HepG2 (cell line): ENCODE measurements at places on chromosomes 3 and 15.

DNA sequence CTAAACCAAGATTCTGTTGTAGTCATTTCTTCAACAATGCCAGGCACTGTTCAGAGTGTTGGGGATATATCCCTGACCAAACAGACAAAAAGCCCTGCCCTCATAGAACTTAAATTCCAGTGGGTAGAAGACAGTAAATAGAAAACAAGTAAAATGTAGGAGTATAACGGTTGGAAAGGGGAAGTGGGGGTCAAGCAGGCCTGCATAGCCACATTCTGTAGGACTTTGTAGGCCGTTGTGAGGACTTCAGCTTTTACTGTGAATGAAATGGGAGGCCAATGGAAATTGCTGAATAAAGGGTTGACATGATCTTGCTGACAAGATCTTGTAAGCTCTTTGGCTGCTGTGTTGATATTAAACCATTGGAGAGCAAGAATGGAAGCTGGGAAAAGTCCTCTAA is 1.8 kb downstream of the MRPS11 start:
- H3K4me3 ChIP-seq, result no peak overlapping the region
- peaks cover 40% of the 10 kb centered on the region for H3K4me1 ChIP-seq
- peaks cover 17% of the 10 kb centered on the region for H3K36me3 ChIP-seq
- H3K27ac ChIP-seq, result no peak overlapping the region
- H3K27me3 ChIP-seq, result no peaks in the 10 kb centered on the region
- DNase-seq, result no peak

DNA sequence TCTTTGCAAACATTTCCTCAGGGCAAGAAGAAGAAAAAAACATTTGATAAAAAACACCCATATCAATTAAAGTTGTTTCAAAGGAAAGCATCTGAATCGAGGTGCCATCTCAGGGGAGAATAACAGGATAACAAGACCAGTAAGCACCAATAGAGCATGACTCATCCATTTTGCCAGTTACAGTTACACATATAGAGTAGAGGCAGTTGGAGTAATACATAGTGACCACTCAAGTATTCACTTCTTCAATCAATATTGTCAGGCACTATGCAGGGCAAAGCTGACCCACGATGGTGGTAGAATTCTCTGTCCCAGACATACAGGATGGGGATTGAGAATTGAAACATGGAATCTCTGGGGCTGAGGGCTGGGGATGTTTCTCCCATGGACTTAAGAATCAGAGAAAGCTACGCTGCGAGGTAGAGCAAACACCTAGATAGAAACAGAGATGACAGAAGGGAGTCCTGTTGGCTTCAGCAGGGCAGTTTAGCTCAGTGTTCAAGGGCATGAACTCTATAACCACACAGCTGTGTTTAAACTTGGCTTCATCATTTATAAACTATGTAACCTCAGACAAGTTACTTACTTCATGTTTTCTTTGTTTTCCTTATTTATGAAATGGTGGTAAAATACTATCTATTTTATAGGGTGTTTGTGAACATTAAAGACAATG is 186.4 kb upstream of the NANOGP8 start:
- H3K4me3 ChIP-seq, result no peak overlapping the region
- peaks cover 11% of the 10 kb centered on the region; the same call in 1 of the 2 replicates for H3K4me1 ChIP-seq
- H3K27ac ChIP-seq, result peak overlapping the region; percentile 42
- H3K27me3 ChIP-seq, result no peaks in the 10 kb centered on the region
- no peaks in the 10 kb centered on the region for H3K36me3 ChIP-seq

DNA sequence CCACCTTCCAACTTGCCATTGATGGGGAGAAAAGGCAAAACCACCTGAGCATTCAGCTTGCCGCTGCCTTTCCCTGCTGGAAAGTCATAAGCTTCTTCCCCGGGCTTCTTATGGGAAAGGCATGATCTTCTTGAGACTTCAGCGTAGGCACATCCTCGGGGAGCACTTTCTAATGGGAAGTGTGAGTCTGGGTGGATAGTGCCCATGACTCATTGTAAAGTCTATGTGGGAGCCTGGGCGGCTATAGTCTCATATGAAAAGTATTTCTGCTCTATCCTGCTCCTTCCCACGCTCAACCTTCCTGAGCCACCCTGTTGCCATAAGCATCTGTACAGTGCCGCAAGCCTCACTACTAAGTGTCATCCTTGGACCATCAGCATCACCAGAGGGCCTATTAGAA is 309.9 kb upstream of the THBS1 start:
- no peaks in the 10 kb centered on the region for H3K36me3 ChIP-seq
- H3K4me3 ChIP-seq, result no peak overlapping the region
- H3K27me3 ChIP-seq, result no peaks in the 10 kb centered on the region
- H3K4me1 ChIP-seq, result peaks cover 85% of the 10 kb centered on the region
- H3K27ac ChIP-seq, result no peak overlapping the region

DNA sequence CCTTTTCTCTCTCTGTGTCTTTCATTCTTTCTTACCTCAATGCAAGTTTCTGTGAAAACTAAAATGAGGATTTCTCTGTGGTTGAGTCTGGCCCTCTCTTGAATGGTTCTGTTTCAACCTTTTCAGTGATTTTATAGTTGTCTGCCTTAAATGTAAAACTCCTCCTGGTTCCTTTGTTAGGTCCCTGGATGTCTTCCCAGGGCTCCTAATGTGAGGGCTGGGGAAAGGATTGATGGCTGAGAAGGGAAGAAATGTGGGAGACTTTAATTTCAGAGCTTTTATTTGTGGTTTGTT is 90.6 kb upstream of the GRM7 start:
- H3K4me3 ChIP-seq, result no peak overlapping the region
- DNase-seq, result no peak
- no peaks in the 10 kb centered on the region for H3K27me3 ChIP-seq
- H3K4me1 ChIP-seq, result no peaks in the 10 kb centered on the region
- no peak overlapping the region for H3K27ac ChIP-seq

DNA sequence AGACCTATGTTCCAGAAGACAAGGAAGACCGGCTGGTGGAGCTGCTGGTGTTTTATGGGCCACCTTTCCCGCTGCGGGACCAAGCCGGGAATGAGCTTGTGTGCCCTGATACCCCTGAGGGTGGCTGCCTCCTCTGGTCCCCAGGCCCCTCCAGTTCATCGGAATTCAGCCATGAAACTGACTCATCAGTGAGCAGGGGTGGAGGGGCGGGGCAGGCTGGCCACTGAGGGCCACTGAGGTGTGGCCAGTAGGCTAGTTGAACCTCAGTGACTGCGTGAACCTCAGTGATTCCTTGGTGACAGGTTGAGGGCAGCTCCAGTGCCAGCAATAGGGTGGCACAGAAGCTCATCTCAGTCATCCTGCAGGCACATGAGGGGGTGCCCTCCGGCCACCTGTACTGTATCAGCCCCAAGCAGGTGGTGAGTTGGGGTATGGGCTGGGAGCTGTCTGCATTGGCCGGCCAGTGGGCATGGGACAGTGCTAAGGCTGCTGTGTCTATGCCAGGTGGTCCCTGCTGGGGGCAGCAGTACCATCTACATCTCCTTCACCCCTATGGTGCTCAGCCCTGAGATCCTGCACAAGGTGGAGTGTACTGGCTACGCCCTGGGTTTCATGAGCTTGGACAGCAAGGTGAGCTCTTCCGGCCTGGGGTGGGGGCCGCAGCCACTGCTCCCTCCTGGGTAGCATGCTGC is 20.3 kb downstream of the ACAA1 start:
- peaks cover 18% of the 10 kb centered on the region for H3K36me3 ChIP-seq
- H3K27ac ChIP-seq, result no peak overlapping the region
- DNase-seq, result no peak
- peaks cover 19% of the 10 kb centered on the region for H3K27me3 ChIP-seq
- no peak overlapping the region for H3K4me3 ChIP-seq

DNA sequence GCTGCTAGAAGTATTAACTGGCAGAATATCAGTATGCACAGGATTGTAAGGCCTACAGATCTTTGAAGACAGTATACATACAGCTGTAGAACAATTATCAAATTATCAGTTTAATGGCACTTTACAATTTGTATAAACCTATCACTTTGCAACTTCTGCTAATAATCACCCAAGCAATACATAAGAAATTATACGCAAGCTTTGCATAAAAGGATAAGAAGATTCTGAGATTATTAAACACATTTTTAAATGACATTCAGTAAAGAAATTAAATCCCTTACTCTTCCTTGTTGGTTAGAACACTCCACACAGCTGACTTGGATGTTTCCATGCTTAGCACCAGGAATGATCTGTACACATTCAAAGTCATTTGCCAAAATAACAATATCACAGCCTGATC is 46.8 kb downstream of the DMXL2 start:
- H3K4me3 ChIP-seq, result no peak overlapping the region
- DNase-seq, result no peak
- H3K27ac ChIP-seq, result no peak overlapping the region
- no peaks in the 10 kb centered on the region for H3K27me3 ChIP-seq

DNA sequence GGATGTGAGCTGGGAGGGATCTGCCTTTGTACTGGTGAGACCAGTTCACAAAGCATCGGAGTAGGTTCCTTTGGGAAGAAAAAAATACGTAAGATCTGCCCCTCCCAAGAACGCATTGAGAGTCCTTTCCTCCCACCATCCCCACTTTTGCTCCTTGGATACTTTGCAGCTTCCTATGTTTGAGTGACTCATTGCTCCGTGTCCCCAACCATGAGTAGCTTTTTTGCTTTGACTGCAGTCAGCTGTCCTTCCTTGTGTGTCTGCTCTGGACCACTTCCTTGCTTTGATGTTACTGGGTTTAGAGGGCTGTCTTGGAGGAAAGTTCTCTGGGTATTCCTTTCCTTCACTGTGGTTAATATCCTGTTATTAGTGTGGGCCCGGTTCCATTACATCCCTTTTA is 43.2 kb upstream of the PTPN23 start:
- no peak overlapping the region for H3K27ac ChIP-seq
- H3K4me3 ChIP-seq, result no peak overlapping the region
- peaks cover 8% of the 10 kb centered on the region for H3K4me1 ChIP-seq
- DNase-seq, result no peak
- no peaks in the 10 kb centered on the region for H3K27me3 ChIP-seq

- H3K27me3 ChIP-seq, result no peaks in the 10 kb centered on the region
- H3K36me3 ChIP-seq, result no peaks in the 10 kb centered on the region
- H3K4me1 ChIP-seq, result no peaks in the 10 kb centered on the region
- H3K4me3 ChIP-seq, result no peak overlapping the region
Observed at GRCh38 chr3:25894101-25894500, 104.2 kb downstream of the OXSM start.

GRCh38 chr3:40584625-40585189 is 59.9 kb downstream of the ZNF621 start:
- peaks cover 12% of the 10 kb centered on the region; the same call in 1 of the 2 replicates for H3K4me1 ChIP-seq
- 0 out of 3 replicates have a peak, but pooled peaks cover 4% of the 10 kb centered on the region for H3K27me3 ChIP-seq
- DNase-seq, result peak; percentile 50
- no peak overlapping the region for H3K4me3 ChIP-seq
- no peak overlapping the region for H3K27ac ChIP-seq

DNA sequence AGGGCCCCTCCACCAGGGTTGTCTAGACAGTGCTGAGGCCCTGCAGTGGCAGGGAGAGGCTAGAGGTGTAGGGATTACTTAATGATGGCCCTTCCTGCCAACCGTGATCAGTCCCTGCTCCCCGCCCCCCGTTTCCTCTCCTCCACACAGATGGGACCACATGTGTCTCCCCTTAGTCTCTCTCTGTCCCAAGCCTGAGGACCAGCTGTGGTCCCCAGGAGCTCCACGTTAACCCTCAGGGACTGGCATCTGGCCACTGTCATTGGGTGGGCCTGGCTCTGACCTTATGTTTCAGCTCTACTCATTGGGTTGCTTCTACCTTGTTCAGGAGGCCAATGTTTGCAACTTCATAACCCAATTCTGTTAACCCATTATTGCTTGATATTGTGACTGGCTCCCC is 6.0 kb upstream of the ALPK3 start:
- no peaks in the 10 kb centered on the region for H3K36me3 ChIP-seq
- no peak overlapping the region for H3K27ac ChIP-seq
- no peaks in the 10 kb centered on the region for H3K27me3 ChIP-seq
- peaks cover 25% of the 10 kb centered on the region for H3K4me1 ChIP-seq

- H3K27me3 ChIP-seq, result peaks cover 4% of the 10 kb centered on the region; the same call in 1 of the 3 replicates
- H3K4me1 ChIP-seq, result no peaks in the 10 kb centered on the region
- H3K4me3 ChIP-seq, result no peak overlapping the region
Observed at GRCh38 chr15:100694381-100695021, 92.1 kb downstream of the ASB7 start.

- H3K4me3 ChIP-seq, result no peak overlapping the region
- no peaks in the 10 kb centered on the region for H3K4me1 ChIP-seq
- H3K27me3 ChIP-seq, result no peaks in the 10 kb centered on the region
- H3K27ac ChIP-seq, result no peak overlapping the region
- no peak for DNase-seq
Observed at GRCh38 chr3:136070953-136071949, 105.7 kb downstream of the PPP2R3A start.

DNA sequence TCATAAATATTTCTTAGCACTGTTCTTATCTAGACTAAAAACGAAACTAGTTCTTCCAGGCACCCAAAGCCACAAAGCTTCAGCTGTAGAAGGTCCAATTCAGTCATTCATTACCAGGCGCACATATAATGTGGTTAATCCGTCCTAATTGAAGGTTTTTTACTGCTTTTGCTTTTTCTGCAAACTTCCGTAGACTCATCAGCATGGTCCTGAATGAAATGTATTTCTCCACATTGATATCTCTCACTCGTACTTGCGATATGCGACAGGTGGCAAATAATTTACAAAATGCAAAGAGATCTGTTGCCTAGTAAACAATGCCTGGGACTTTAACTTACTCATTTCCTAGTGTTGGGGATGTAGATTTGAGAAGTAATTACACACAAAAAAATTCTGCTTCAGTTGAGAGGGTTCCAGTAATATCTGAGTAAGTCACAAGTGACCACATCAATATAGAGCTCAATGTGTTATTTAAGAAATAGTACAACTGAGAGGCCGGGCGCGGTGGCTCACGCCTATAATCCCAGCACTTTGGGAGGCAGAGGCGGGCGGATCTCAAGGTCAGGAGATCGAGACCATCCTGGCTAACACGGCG is 75.0 kb upstream of the MBNL1 start:
- peak overlapping the region; percentile 55 for H3K4me3 ChIP-seq
- DNase-seq, result no peak
- no peaks in the 10 kb centered on the region for H3K27me3 ChIP-seq
- 0 out of 2 replicates have a peak, but pooled peaks cover 12% of the 10 kb centered on the region for H3K4me1 ChIP-seq
- no peaks in the 10 kb centered on the region for H3K36me3 ChIP-seq

GRCh38 chr15:40217166-40217824 is 21.6 kb upstream of the PAK6 start:
- no peaks in the 10 kb centered on the region for H3K27me3 ChIP-seq
- H3K4me1 ChIP-seq, result no peaks in the 10 kb centered on the region
- H3K4me3 ChIP-seq, result no peak overlapping the region
- peaks cover 60% of the 10 kb centered on the region for H3K36me3 ChIP-seq

DNA sequence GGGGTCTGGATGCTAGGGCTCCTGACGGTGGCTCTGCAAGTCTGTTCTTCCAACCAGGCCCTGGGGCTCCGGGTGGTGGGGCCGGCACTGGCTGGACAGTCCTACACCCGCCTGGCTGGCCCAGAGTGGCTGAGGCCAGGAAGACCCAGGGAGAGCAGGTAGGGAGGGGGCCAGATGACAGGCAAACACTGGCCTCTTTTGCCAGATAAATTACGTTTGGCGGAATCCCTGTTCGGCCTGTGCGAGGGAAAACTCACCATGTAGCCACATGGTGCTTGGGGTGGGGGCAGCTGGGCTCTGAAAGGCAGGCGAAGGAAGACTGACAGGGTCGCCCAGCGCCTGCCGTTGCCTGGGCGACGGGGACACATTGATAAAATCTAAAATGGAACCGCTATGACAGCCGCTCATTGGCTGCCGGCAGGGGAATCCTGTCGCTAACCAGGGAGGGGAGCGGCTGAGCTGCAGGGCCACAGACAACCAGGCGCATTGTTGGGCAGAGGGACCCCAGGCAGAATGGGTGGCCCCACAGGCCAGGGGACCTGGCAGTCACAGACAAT is 30.4 kb downstream of the IQSEC1 start:
- no peaks in the 10 kb centered on the region for H3K27me3 ChIP-seq
- no peaks in the 10 kb centered on the region for H3K36me3 ChIP-seq
- no peak overlapping the region for H3K4me3 ChIP-seq
- DNase-seq, result no peak
- H3K27ac ChIP-seq, result no peak overlapping the region
